ENCODE measurements at places on chromosomes 16 and 17. TPM values are rescaled to one million over a fixed set of nuclear protein-coding genes. Genes with fewer than 3 reads are reported as not detected.

CAVIN1 gene
- polyA plus RNA-seq: 153 TPM

ESRP2 gene
- 0.16 TPM for polyA plus RNA-seq

KRT36 gene
- not detected for polyA plus RNA-seq

SULT1A2 gene
- 2.1 TPM for polyA plus RNA-seq

TEX14 gene
- 0.27 TPM for polyA plus RNA-seq

FNDC8 gene
- polyA plus RNA-seq: not detected

PPP1R9B gene
- 26.5 TPM for polyA plus RNA-seq

PVALEF gene
- polyA plus RNA-seq: not detected

SLFN14 gene
- not detected for polyA plus RNA-seq

TMEM235 gene
- not detected for polyA plus RNA-seq

CD300LB gene
- 0.09 TPM for polyA plus RNA-seq

DNA sequence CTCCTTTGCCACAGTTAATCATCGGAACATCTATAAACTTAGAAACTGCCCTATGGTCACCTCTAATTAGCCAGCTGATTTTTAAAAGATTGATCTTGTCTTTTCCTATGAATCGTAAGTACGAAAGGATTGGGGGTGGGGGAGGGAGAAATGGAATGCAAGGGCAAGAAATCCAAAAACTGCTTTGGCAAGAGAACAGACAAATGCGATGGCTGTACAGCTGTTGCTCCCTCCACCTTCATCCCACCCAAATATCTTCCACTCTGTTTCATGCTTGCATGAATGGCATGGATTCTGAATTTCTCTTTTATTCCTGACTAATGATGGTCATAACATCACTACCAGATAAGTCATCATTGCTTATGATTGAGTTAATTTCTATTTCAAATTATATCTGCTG is 165.7 kb downstream of the STX8 start:
- no peak for DNase-seq

- DNase-seq: no peak
Measured at GRCh38 chr17:77496401-77496801, 355.6 kb downstream of the SEC14L1 start.

DNA sequence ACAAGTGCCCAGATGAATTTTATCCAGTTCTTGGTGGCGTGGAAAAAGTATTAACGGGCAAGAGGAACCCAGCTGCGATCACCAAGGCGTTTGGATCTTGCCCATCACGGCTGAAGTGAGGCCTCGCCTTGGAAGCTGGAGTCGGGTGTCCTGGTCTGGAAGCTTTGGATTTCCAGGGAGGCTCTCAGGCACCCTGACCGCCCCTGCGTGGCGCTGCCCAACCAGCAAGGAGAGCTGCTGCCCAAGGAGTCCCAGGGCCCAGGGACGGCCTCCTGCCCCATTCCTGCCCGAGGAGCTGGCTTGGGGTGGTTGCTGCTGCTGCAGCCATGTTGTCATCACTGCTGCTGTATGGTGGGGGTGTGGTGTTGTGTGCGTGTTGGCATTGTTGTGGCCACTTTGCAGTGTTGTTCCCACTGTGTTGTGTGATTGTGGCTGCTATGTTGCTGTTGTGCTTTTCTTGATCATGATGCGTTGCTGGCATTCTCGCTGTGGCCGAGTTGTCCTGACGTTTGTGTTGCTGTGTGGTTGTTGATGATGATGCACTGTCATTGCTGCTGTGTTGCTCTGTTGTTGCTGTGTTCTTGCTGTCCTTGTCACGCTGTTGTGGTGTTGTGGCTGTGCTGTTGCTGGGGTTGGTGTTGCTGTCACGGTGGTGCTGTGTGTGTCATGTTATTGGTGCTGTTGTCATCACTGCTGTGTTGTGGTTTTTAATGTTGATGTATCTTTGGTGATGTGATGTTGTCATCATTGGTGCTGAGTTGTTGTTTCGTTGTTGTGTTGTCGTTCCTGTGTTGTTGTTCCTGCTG is 318.8 kb downstream of the C16orf95 start:
- no peak for DNase-seq

DNA sequence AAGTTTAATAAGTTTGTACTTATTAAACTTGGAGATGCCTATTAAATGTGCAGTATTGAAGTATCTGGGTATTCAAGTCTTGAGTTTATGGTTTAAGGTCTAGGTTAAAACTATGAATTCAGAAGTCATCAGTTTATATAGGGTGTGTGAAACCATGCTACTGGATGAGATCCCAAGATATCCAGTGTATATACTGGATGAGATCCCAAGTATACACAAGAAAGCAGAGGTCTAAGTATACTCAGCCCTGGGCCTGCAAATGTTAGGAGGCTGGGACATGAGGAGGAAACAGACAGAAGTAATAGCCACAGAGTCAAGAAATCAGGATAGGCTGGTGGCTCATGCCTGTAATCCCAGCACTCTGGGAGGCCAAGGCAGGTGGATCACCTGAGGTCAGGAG is 194.4 kb upstream of the AXIN2 start:
- no peak for DNase-seq

- no peak for DNase-seq
Measured at GRCh38 chr17:50026046-50026675, 29.7 kb upstream of the ITGA3 start.

GRCh38 chr16:87829988-87830672 is 39.2 kb downstream of the SLC7A5 start:
- no peak for DNase-seq

DNA sequence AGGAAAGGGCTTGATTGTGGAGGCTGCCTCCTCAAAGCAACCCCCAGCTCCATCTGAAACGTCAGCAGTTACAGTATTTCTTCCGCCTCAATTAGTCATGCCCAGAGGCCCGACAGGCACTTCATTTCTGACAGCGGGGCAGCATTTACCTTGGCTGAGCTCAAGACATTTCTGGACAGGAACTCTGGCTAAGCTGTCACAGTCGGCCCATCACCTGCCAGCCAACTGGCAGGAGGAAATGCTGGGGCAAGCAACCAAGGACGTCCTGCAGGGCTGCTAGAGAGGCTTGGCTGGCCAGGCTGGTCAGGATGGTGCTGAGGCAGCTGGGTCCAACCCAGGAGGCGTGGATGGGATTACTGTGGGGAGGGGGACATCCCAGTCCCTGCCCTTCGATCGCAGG is 27.8 kb downstream of the PLXDC1 start:
- DNase-seq: no peak

GRCh38 chr17:69962436-69962995 is 112.5 kb upstream of the KCNJ16 start:
- no peak for DNase-seq

- DNase-seq: peak; percentile 57
Measured at GRCh38 chr17:32277284-32277683, 11.7 kb downstream of the RHBDL3 start.

- DNase-seq: peak; percentile 98
Measured at GRCh38 chr16:67184995-67185650, 1.4 kb upstream of the MATCAP1 start.

- DNase-seq: no peak
Measured at GRCh38 chr16:65312071-65312470, 190.2 kb upstream of the CDH11 start.

- DNase-seq: peak; percentile 68
Measured at GRCh38 chr16:81469710-81470535, 25.3 kb downstream of the CMIP start.

GRCh38 chr17:35428229-35428628 is 4.1 kb downstream of the SLFN12 start:
- DNase-seq: no peak

DNA sequence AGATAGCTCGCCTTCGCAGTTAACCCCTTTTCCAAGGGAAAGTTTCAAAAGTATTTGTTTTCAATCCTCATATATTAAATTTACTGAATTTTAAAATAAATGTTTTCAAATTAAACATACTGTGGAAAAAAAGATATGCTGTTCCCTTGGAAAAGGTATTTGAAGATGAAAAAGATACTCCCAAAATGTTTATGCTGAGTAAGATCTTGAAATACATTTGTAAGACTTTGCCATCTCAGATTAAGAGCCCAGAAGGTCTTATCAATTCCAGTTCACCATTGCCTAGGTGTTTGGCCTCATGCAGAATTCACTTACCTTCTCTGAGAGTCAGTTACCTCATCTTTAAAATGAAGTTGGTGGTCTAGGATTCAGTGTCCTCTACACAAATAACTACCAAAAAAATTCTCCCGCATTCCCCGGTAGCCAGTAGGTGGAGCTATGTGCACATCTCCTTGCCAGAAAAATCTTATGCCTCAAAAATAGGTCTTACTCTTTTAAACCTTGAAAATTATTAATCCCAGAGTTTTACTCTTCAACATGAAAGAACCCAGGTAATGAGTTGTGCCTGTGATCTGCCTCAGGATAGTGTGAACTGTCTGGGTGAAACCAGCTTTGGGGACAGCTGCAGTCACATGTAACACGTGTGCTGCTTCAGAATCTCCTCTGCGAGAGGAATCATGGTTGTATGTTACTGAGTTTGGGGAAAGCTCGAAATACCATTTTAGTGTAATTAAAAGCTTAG is 178.3 kb downstream of the MRTFB start:
- no peak for DNase-seq

GRCh38 chr16:66030036-66030435 is 336.5 kb upstream of the CDH5 start:
- DNase-seq: no peak

GRCh38 chr16:23930791-23931190 is 95.0 kb downstream of the PRKCB start:
- DNase-seq: no peak

DNA sequence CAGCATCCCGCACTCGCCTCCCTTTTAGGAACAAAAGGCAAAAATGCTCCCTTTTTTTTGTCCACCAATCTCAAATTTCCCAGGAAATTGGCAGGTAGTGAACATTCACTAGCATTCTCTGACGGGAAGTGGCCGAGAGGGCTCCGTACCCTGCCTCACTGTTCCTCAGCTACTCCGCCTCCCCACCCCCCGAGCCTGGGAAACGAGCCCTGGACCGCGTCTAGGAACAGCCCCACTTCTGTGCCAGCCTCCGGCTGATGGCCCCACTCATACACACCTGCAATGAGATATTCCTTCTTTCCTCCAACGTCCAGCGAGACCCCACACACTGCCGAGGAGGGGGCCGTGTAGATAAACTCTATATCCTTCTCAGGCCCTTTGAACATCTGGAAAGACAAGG is 30.0 kb upstream of the USP36 start:
- DNase-seq: no peak

DNA sequence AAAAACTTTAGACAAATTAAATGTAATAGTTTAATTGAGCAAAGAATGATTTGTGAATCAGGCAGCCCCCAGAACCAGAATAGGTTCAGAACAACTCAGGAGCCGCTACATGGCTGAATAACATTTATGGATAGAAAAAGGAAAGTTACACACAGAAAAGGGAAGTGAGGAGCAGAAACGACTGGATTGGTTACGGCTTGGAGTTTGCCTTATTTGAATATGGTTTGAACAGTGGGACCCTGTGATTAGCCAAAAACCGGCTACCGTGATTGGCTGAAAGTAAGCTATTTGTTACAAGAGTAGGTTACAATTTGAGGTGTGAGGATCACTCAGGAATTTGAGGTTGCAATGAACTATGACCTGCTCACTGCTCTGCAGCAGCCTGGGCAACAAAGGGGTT is 1139.8 kb downstream of the CDH11 start:
- DNase-seq: no peak

GRCh38 chr16:84874004-84874435 is 54.2 kb downstream of the CRISPLD2 start:
- DNase-seq: no peak

GRCh38 chr17:19327031-19327783 is 35.3 kb downstream of the B9D1 start:
- no peak for DNase-seq
